ENCODE measurements at places on chromosomes 1 and 21.

DNA sequence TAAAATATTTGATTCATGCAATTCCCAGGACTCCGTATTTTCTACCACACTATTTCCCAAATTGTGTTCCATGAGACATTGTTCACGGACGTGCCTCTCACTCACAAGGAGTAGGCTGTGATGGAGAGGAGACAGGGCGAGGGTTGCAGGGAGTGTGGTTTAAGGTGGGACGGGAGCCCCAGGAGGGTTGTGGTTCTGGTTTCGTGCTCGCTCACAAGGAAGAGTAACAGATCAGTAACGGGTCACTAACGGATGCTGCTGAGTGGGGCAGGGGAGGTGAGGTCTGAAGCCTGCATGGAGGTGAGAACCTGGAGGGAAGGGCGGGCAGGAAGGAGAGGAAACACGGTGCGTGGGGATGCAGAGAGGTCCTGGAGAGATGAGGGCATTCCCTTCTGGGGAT, 28.8 kb downstream of the TFF3 start:
- DNase-seq = no peak

GRCh38 chr1:28926629-28927265, 12.4 kb downstream of the EPB41 start:
- DNase-seq = no peak

GRCh38 chr1:71014178-71014579, 33.4 kb downstream of the PTGER3 start:
- no peak for DNase-seq

GRCh38 chr1:236727521-236727920, 41.2 kb downstream of the ACTN2 start:
- no peak for DNase-seq

GRCh38 chr1:22343456-22344328, 108.0 kb upstream of the ZBTB40 start:
- DNase-seq = no peak

- no peak for DNase-seq
These were observed 9.3 kb downstream of the PADI3 start for GRCh38 chr1:17258116-17258757.
